MCF 10A (cell line): ENCODE measurements at places on chromosomes 11 and 22. TPM values are rescaled to one million over a fixed set of nuclear protein-coding genes. Genes with fewer than 3 reads are reported as not detected.

DNA sequence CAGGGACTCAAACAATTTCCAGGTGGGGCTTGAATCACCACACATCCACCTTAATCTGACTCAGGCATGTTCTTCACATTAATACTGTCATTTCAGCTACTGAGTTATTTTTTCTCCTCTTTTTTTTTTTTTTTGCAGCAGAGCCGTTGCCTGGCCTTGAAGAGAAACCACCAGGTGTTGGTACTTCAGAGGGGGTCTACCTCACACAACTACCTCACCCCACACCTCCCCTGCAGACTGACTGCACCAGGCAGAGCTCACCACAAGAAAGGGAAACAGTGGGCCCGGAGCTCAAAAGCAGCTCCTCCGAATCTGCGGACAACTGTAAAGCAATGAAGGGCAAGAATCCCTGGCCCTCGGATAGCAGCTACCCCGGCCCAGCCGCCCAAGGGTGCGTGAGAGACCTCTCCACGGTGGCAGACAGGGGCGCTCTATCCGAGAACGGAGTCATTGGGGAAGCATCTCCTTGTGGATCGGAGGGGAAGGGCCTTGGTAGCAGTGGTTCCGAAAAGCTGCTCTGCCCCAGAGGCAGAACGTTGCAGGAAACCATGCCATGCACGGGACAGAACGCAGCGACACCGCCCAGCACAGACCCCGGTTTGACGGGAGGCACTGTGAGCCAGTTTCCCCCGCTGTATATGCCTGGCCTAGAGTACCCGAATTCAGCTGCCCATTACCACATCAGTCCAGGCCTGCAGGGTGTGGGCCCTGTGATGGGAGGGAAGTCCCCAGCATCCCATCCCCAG is 15.1 kb upstream of the SLC25A18 start:
- no peak for DNase-seq

DNA sequence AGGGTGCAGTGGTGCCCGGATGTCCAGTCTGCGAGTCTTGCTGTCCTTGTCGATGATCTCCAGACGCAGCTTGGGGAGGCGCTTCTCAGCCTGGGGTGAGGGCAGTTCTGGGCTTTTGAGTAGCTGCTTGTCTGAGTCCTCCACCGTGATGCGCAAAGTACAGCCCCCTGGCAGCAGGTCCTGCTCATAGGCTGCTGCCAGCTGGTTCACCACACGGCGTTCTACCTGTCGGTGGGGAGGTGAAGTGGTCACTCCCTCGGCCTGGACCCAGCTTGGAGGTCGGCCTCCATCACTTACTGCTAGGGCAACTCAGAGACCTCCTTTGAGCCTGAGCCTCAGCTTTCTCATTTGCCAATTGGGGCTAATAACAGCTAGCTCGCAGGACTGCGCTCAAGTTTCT is 49.4 kb upstream of the PHOX2A start:
- no peak for DNase-seq

DNA sequence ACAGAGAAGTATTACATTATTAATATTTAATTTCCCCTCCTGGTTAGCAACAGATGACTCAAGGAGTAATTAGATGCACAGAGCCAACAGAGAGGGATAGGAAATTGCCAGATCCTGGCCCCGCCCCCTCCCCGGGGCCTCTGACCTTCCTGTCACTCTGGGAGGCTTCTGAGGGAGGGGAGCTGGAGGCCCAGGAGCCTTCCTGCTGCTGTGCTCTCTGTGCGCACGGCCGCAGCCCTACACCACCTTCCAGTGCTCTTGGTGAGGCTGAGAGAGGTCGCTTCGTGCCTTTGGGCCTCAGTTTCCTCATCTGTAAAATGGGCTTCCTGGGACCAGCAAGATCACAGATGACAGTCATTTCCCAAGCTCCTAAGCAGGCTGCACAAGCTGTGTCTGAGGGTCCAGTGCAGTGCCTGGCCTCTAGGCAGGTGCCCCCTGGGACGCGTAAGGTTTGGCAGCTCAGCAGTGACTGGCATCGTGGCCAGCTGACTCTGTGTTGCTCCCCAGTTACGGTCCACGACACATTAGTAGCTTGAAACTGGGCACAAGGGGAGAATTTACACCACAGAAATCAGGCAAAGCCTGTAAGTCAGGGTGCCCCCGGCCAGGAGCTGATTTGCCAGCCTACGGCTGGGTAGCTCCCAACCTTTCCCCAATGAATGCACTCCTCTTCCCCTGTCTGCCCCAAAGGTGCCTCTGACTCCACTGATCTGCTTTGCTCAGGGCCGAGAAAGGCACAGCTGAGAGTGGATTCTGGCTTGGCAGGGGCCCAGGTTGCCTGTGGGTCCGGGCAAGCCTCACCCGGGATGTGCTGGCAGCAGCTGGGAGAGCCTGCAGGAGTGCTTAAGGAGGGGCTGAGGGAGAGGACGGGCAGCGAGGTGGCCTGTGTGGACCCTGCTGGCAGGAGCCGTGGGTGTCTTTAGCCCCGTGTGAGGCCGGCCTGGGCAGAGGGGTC is 2.3 kb downstream of the ADORA2A start:
- peak; percentile 62 for DNase-seq

- no peak for DNase-seq
Observed at GRCh38 chr22:33418484-33418883, 360.3 kb upstream of the SYN3 start.

DNA sequence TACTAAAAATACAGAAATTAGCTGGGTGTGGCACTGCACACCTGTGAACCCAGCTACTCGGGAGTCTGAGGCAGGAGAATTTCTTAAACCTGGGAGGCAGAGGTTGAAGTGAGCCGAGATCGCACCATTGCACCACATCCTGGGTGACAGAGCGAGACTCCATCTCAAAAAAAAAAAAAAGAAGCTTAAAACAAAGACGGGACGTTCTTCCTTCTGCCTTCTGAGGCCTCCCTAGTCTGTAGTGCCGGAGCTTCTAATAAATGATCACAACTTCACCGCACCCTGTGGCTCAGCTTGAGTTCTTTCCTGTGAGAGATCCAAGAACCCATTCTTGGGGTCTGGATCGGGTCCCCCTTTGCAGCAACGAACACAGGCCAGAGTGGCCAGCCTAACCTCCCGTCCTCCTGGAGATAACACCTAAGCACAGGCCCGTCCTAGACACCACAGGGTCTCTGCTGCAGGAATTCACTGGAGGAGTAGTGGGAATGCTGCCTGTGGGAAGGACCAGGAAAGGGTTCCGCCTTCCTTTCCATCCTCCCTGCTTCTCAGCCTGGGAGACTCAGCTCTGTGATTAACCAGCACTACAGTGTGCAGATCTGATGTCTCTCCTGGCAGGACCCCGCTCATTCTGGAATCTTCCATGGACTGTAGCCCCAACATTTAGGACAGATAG is 2.2 kb upstream of the APOBEC3H start:
- DNase-seq = no peak

- DNase-seq = peak; percentile 88
Observed at GRCh38 chr22:23786752-23787599, at the start of gene SMARCB1. Gene SMARCB1 (plus strand): TSS chr22:23786966. CDS start chr22:23787170, 204 bp downstream.

FIBIN gene
- 5.0 and 12.5 TPM in 2 replicates for total RNA-seq

DNA sequence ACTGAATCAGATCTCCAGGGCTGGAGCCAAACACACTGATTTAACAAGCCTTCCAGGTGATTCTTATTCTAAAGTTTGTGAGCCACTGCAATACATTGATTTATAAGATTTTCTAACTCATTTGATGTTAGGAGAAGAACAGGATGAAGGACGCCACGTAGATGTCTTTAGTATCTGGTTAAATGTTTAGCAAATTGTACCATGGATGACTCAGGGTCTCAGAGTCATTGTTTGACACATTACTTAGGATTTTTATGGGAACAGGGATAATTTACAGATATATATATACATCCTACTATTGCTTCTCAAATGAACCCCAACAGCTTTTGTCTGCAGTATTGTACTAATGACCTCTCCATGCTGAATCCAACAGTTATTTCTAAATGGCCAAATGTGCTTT is 143.1 kb upstream of the DDI1 start:
- DNase-seq = no peak

- peak; percentile 34 for DNase-seq
Observed at GRCh38 chr22:33209930-33210784, 152.0 kb upstream of the SYN3 start.

- no peak for DNase-seq
Observed at GRCh38 chr11:17600316-17601255, 53.5 kb downstream of the OTOG start.
